Fibroblast of the aortic adventitia (primary cell): ENCODE measurements at places on chromosomes 5 and 9.
A peak's percentile ranks its signal among the peaks of the same experiment; 100 is the strongest.

DNA sequence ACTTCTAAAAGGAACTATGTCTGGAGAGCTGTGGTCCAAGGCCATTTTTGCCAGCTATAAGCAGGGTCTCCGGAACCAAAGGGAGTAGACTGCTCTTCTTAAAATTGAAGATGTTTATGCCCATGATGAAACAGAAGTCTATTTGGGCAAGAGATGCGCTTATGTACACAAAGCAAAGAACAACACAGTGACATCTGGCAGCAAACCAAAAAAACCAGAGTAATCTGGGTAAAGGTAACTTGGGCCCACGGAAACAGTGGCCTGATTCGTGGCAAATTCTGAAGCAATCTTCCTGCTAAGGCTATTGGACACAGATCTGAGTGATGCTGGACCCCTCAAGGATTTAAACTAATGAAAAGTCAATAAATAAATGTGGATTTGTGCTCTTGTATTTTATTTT, 29.7 kb upstream of the GLDC start:
- no peak for DNase-seq

- DNase-seq = no peak
These were observed 108.3 kb upstream of the FCN2 start for GRCh38 chr9:134772331-134772730.

DNA sequence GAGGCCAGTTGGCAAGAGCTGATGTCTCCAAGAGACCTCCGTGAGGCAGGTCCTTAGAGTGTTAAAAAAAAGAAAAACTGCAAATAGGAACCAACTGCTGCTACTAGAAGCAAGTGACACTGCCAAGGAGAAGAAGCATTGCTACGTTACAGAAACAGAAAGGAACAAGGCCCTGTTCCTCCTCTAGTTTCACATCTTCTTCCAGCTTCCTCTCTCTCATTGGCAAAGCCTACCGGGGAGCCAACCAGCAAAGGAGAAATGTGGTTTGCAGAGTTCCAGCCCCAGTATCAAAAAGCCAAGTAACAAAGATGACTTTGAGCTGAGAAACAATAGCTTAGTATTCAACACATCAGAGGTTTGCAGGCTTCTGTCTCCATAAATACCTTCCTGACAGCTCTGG, 145.9 kb downstream of the PRELID2 start:
- DNase-seq = no peak

DNA sequence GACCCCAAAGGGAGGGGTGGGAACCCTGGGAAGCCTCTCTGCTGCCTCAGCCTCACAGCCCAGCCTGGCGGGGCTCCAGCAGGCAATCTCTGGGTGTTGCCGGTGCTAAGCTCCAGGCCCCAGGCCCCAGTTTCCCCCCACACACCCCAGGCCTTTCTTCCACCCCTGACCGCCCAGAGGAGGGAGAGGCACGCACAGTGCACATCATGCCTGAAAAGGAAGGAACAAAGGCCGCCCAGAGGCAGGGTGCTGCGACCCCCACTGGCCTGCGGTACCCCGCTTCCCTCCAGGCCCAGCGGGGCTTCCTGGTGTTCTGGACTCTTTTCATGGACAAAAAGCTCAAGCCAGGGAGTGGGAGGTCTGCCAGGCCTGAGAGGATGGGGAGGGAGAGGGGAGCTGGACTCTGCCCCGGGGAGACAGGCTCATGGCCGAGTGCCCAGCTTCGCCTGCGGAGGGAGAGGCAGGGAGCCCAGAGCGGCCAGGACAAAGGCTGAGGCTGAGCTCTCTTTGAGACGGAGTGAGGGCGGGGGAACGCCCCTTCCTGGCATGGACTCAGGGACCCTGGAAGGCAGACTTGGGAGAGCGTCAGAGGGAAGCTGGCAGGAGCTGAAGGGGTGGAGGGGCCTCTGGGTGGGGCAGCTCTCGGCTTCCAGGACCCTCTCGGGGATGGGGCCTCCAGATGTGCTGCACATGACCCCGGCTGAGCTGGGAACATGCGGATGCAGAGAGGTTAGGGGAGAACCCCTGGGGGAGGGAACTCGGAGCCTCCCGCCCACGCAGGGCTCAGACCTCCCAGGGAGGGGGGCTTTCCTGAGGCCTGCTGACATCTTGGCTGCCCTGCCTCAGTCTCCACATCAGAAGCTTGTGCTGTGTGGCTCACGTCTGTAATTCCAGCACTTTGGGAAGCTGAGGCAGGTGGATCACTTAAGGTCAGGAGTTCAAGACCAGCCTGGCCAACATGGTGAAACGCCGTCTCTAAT, 1.8 kb upstream of the ENTPD2 start:
- peak; percentile 97 for DNase-seq
